ENCODE measurements at places on chromosomes 12 and 14.
A peak's percentile ranks its signal among the peaks of the same experiment; 100 is the strongest.

GRCh38 chr12:113577464-113578129 is 105.9 kb upstream of the LHX5 start:
- DNase-seq, result no peak

GRCh38 chr12:56084958-56085543 is 5.1 kb downstream of the ERBB3 start:
- DNase-seq, result no peak

- DNase-seq, result no peak
Observed at GRCh38 chr12:68633614-68634558, 23.2 kb downstream of the RAP1B start.

DNA sequence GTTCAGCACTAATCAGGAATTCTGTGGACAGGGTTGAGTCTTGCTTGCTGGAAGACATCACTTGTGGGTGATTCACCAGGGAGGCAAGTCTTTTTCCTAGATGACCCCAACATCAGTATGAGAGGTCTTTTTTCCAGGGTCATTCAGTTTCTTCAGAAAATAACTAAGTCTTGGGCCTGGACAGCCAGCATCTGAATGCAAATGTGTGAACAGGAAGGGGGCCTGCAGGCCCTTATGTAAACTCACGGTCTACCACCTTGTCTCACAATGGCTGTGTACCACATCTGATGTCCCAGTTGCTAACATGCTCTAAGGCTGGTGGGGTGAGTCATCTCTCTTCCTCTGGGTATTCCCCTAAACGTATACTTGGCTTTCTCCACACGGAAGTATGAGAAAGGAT is 79.2 kb downstream of the HECTD4 start:
- peak; percentile 28 for DNase-seq

- DNase-seq, result no peak
Observed at GRCh38 chr12:16901946-16902345, 296.0 kb upstream of the LMO3 start.

DNA sequence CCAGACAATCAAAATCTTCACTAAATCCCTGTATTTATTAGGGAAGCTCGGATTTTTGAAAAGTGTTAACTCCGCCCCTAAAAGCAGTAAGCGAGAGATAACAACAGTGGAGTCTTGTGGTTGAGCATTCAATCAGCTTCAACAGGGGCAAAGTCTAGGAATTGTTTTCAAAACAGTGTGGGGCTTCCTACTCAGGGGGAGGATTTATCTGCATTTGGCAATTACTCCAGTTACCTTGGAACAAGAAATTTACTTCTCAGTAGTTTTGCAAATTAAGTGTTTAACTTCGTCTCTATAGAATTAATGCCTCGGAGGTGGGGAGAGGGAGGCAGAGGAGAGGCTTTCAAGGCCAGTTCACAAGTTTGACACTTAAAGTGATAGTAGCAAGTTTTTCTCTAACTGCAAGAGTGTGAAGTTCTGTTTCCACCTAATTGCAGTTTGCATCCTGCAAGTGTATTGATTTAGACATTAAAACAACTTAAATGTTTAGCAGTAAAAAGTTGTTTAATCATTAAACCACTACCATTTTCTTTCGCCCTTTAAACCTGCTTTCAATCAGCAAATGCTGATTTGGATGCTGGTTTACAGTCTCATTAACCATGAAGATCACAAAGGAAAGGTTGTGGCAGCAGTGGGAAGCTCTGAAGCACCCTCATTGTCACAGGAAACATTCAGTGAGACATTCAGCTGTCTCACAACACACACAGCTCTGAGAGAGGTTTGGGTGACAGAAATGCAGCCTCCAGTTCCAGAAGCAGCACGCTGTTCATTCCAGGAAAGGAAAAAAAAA is 102.0 kb downstream of the HMGA2 start:
- DNase-seq, result no peak

GRCh38 chr12:62714774-62715721 is 219.9 kb downstream of the PPM1H start:
- DNase-seq, result no peak

DNA sequence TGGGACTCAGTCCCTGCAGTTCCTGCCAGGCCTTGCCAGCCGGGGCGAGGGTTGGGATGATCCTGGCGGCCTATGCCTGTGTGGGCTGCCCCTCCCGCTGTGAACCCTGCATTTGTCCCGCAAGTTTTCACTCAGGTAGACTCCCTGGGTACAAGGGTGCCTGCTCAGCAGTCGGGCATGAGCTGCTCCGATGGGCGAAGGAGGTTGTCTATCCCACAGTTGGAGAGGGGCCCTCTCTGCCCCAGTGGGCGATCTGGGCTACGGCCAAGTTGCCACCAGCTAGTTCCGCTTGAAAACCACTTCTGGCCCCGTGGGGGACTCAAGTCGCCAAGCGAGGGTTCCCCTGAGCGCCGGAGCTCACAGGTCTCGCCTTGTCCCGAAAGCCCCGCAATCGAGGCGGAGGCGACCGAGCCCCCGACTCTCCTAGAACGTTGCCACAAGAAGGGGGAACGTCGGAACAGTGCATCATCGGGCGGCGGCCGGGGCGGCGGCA is 365 bp upstream of the TPI1 start:
- DNase-seq, result no peak

GRCh38 chr12:132229926-132230325 is 85.7 kb downstream of the NOC4L start:
- DNase-seq, result no peak
